ENCODE measurements at places on chromosomes 6 and 20. TPM values are rescaled to one million over a fixed set of nuclear protein-coding genes. Genes with fewer than 3 reads are reported as not detected.

The LY6G5C gene
- total RNA-seq, result 2.0 TPM

The RFX6 gene
- 23.9 TPM for total RNA-seq

The PLCB4 gene
- 8.7 TPM for total RNA-seq

The TCEA2 gene
- total RNA-seq, result 33.4 TPM

The BNIP5 gene
- total RNA-seq, result 2.1 TPM

DNA sequence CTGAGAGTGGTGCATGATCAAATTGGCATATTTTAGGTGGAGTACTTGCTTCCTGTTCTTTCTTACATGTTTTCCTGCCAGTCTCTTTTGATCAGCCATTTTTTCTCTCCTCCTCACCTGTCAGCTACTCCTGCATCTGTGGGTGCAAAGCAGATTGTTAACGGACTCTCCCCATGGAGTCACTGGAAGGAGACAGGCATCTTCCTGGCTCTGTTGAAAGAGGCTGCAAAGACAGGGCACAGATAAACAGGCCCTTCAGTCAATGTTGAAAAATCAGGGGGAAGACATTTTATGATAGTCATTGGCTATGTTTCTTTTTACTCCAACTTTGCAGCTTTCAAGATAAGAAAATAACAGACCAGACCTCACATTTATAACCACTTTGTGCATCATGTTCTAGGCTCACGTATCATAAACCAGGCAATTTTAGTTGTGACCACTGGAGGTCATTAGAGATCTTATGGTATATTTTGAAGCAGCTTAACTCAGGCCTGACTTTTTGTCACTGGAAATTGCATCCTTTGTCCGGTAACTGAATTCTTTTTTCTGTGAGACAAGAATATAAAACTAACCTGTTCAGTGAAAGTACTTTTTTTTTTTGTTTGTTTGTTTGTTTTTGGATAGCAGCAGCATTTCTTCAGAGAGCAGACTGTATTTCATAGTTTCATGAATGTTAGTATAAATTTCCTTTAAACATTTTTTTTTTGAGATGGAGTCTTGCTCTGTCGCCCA lies 20.1 kb downstream of the ECT2L start:
- no peak for DNase-seq

DNA sequence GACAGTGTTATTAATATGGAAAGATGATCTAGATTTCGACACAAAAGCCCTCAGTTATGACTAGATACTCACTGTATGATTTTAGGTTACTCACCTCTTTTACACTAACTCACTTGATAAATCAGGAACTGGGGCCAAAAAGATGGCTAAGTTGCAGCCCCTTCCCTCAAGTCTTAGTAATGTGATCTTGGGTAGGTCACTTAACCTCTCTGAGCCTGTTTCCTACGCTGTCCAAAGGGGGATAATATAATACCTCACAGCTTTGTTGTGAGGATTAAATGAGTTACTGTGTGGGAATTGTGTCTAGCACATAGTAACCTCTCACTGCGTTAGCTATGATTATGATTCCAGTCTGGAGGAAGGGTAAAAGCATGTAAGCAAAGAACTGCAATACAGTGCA lies 1.3 kb downstream of the TTI1 start:
- DNase-seq, result no peak

- DNase-seq, result no peak
Measured at GRCh38 chr20:59434960-59435359, 134.5 kb downstream of the EDN3 start.

- no peak for DNase-seq
Measured at GRCh38 chr20:15814911-15815310, 758.3 kb downstream of the KIF16B start.

DNA sequence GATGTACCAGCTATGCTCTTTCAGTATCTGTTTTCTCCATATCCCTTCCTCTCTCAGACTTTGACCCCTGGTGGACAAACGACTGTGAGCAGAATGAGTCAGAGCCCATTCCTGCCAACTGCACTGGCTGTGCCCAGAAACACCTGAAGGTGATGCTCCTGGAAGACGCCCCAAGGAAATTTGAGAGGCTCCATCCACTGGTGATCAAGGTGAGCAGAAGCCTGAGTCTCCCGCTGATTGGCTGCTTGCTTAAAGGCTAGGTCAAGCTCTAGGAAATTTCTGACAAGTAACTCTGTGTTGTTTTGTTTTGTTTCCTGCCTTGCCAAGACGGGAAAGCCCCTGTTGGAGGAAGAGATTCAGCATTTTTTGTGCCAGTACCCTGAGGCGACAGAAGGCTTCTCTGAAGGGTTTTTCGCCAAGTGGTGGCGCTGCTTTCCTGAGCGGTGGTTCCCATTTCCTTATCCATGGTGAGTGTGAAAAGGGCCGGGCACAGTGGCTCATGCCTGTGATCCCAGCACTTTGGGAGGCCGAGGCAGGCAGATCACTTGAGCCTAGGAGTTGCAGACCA lies 28.6 kb downstream of the C6orf89 start:
- DNase-seq, result no peak

DNA sequence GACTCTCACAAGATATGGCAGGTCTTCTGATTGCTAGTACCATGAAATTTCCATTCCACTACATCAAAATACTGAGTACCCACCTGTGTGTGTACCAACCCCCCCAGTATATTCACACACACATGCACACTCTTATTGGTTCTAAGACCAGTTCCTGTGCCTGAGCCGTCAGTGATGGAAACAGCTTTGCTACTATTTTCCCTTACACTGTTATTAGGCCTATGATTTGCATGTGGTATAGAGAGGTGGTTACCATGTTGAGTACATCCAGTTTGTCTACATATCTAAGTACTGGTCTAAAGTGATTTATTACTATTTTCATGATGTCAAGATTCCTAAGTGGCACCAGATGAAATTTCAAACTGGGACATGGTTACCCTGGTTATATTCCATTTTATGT lies 459.9 kb downstream of the BCKDHB start:
- no peak for DNase-seq

GRCh38 chr6:148873868-148874267 lies 127.0 kb downstream of the UST start:
- DNase-seq, result no peak

DNA sequence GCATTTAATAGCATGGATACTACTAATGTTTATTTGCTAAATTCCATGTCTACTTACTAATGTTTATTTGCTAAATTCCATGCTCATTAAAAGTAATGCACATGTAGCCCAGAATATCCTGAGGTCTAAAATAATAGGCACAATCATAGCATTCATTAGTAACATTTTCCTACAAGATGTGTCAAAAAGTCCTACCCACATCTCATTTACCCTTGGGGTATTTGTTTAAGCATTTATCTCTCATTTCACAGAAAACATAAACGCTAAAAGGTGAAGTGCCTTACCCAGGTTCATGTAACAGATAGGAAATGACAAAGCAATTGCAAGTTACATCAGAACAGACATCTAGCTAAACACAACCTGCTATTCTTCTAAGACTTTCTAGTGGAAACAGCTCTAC lies 457.1 kb downstream of the HACE1 start:
- no peak for DNase-seq

DNA sequence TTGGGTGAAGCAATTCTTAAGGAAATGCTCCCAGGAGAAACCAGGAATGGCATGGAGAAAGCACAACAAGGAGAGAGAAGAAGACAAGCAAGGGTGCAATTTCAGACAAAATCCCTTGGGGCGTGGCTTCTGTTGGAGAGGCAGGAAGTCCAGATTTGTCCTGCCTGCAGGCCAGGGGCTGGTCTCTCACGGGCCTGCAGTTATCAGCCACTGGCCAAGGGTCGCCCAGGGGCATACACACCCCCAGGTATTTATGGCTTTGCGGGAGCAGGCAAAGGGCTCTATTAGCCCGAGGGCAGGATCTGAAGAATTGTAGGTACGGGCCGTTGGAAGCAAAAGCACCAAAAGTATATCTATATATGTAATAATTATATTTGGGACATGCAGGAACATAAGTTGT lies 87.7 kb downstream of the IYD start:
- no peak for DNase-seq
